NCI-H524 (cell line): ENCODE measurements at places on chromosomes 4 and X.

GRCh38 chrX:50206753-50207152, 2.2 kb downstream of the CCNB3 start:
- no peak for DNase-seq

DNA sequence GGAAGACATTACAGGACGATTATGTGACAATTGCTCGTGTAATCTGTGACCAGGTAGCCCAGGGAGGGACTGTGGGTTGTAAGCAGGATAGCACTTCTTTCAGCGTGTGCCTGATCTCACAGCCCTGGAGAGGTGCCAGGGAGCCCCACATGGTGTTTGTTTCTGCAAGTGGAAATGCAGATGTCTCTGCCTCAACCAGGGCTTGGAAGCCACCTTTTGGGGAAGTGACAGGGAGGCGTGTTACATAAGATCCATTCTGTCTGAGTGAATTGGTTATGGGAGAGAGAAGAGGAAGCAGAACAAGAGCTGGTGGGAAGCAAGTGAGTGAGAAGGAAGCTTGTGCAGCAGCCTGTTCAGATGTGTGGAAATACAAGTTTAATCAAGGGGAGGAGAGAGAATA, 104.5 kb upstream of the GATB start:
- peak; percentile 14 for DNase-seq

DNA sequence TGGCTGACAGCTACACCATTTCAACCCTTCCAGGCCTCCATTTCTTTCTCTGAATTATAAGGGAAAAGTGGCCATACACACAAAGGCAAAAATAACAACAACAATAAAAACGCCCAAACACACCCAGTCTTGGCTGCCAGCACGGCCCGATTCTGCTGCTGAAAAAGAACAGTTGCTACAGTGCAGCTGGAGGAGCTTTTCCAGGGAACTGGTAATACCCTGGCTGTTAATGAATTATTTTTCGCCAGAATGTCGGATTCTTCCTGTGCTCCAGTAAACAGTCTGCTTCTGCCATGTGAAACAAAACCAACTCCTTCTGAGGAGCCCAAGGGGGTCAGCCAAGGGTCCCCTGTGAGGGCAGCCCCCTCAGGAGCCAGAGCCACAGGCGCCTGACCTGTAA, 6.6 kb downstream of the RAI2 start:
- no peak for DNase-seq

- DNase-seq: no peak
Observed at GRCh38 chrX:30612250-30612655, 34.7 kb upstream of the TASL start.

DNA sequence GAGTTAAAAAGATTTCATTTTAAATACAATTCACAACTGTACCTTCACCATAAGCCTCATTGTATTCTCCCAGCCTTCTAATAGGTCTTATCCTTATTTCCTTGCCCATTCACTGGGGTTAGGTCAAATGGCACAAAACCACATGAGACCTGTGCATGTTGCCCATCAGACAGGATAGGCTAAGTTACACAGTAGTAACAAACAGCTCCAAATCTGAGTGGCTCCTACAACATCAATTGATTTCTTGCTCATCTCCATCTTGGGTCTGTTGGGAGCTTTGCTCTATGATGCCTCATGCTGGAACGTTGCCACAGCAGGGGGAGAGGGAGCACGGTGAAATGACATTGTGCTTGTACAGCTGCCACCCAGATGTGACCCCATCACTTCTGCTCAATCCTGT, 70.6 kb downstream of the DHX15 start:
- DNase-seq: no peak

DNA sequence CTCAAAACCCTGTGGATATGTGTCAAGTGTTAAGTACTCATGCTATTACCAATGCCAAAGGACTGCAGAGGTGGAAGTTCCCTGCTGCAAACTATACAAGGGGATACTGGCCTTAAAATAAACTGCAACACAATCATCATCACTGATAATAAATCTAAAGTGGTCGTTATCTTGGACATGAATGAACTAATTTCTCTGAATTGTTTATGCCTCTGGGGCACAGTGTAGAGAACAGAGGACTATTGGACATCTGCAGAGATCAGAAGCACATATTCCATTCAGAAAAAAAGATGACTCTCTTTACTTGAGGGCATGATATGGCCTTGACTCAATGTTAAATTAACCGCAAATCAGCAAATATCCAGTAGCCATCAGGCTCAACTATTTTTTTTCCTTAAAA, 542.6 kb upstream of the IGFBP7 start:
- DNase-seq: no peak

GRCh38 chr4:32462944-32463343, 1742.8 kb downstream of the PCDH7 start:
- DNase-seq: no peak

- no peak for DNase-seq
Observed at GRCh38 chr4:121182296-121182695, 18.2 kb upstream of the TNIP3 start.

DNA sequence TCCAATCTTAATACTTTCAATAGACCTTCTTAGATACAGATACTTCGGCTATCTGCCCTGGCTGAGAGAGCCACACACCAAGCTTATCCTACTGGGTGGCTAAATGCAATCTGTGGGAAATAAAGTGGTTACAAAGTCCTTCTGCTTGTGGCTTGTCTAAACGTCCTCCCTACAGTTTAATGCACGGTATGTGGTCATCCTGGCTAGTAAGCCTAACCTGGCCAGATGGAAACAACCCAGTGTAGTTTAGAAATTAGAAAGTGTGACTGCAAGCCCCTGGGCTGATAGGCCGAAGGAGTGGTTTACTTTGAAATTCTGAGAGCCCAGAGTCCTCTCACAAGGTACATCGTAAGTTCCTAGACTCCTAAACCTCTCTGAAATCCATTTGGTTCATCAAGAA, 47.9 kb downstream of the HELT start:
- no peak for DNase-seq

DNA sequence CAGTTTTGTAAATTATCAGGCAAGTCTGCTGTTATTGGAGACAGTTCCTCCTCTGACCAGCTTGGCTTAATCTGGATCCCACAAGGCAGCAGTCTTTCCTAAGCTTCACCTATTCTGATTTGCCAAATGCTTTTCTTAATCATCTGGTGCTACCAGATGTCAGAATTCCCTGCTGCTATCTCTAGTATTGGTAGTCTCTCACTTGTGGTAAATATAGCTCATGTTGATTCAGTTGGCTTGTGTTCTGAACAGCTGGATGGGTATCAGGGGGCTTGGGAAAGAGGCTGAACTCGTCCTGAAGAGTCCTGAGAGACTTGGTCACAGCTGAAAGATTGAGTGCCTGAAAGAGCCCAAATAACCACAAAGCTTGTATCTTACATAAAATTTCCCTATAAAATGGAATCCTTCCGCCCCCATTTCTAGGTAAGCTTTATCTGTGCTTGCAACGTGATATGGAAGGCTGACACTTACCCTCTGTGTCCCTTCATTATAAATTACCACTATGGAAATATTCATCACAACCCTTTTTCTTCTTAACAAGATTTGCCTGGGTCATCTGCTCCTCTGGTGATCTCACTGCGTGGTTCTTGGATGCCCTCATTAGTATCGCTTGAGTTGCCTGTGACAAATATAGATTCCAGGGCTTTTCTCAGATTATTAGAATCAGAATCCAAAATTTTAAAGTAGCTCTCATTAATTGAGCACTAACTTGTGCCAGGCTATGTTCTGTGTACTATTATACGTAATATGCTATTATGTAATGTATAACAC, 104.1 kb upstream of the GPRIN3 start:
- peak; percentile 74 for DNase-seq

- no peak for DNase-seq
Observed at GRCh38 chrX:56920338-56920997, 74.9 kb downstream of the SPIN3 start.

DNA sequence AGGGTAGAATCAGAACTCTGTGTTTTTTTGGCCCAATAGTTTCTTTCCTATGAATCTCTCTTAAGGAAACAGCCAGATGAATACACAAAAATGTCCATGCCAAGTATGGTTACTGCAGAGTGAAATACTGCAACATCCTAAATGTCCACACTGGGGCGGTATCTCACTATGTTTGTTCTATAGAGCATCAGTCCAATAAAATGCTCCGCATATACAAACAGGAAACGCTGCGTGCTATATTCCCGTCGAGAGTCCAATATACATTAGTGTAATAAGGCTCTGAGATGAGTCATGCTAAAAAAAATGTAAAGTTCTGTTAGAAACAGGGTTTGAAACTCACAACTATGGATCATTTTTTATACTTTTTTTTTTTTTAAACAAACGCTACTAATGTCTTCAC, 72.9 kb upstream of the ENOX2 start:
- DNase-seq: peak; percentile 73

- DNase-seq: no peak
Observed at GRCh38 chr4:176896211-176896610, 103.5 kb upstream of the VEGFC start.

DNA sequence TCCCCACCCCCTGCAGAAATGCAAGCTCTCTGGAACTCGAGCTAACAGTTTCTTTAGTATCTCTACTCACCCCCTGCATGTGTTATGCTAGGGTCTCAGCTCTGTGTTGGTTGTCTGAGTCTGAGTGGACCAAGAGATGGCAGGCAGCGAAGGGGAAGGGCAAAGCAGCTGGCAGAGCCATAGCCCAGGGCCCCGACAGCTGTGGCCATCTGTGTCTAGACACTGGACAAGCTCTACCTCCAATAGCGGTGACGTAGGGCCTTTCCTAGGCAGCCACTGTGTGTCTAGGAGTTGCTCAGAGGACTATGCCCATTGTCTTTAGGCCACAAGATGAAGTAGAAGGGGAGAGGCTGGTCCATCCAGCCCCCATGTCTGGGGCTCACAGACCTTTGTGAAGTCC, 79.2 kb downstream of the EFNB1 start:
- no peak for DNase-seq
